Activated CD8-positive, alpha-beta memory T cell treated with anti-CD3 and anti-CD28 coated beads for 1 hour (primary cell): ENCODE measurements at places on chromosomes 13 and 19.

- DNase-seq, result no peak
Measured at GRCh38 chr13:90751026-90751425, 596.5 kb upstream of the MIR17HG start.

DNA sequence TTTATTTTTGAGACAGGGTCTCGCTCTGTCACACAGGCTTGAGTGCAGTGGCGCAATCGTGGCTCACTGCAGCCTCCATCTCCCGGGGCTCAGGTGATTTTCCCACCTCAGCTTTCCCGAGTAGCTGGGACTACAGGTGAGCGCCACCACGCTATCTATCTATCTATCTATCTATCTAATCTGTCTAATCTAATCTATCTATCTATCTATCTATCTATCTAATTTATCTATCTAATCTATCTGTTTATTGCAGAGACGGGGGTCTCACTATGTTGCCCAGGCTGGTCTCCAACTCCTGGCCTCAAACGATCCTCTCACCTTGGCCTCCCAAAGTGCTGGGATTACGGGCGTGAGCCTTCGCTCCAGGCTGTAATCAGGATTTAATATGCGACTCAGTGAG is 587 bp downstream of the ZNF613 start:
- no peak for DNase-seq

DNA sequence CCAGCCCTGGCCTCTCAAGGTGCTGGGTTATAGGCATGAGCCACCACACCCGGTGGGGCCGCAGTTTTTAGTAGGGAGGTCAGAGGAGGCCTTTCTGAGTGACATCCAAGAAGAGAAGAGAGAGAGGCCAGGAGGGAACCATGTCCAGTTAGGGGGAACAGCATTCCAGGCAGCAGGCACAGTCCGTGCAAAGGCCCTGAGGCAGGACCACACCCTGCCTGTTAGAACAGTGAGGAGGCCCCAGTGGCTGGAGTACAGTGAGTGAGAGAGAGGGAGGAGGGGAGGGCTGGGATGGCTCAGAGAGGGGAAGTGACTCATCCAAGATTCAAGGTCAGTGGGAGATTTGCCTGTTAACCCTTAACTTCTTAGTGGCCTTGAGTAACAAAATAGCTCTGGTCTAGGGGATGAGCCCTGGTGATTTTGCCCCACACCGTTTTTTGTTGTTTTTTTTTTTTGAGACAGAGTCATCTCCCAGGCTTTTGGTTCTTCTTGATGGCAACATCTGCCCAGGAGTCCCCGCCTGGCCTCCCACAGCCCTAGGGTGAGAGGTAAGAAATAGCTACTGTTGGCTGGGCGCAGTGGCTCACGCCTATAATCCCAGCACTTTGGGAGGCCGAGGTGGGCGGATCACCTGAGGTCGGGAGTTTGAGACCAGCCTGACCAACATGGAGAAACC is 2.7 kb upstream of the PLIN3 start:
- DNase-seq, result no peak

GRCh38 chr19:3346677-3347353 is 19.6 kb upstream of the NFIC start:
- DNase-seq, result no peak

GRCh38 chr19:16944626-16945363 is 56.0 kb downstream of the F2RL3 start:
- no peak for DNase-seq

DNA sequence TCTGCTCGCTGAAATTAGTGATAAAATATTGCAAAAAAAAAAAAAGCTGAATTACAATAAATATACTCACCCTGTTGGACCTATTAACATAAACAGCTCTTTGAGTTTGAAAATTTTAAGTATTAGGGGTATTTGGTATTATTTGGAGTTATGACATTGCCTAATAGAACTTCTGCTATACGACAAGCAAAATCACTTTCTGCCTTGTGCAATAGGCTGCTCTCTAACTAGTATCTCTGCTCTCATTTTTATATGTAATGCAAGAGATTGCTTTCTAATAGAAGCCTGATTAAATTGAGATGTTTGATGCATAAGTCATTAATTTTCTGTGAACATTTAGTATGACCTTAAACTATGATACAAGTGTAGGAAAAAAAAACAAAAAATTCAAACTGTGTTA is 5.3 kb downstream of the RGS9BP start:
- no peak for DNase-seq

DNA sequence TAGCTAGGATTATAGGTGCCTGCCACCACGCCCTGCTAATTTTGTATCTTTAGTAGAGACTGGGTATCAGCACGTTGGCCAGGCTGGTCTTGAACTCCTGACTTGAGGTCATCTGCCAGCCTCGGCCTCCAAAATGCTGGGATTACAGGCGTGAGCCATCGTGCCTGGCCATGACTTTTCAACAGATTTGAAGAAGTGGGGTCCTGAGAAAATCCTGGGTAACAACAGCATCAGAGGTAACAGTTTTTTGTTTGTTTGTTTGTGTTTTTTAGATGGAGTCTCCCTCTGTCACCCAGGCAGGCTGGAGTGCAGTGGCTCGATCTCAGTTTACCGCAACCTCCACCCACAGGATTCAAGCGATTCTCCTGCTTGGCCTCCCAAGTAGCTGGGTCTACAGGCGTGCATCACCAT is 3.7 kb downstream of the JUNB start:
- DNase-seq, result no peak

- DNase-seq, result no peak
Measured at GRCh38 chr13:43991773-43992201, 112.1 kb downstream of the LACC1 start.

- DNase-seq, result no peak
Measured at GRCh38 chr19:21454901-21455300, 50.5 kb upstream of the ZNF429 start.
